ENCODE measurements at places on chromosomes 12 and 14.

- DNase-seq: no peak
Observed at GRCh38 chr12:41304526-41304925, 116.4 kb downstream of the PDZRN4 start.

DNA sequence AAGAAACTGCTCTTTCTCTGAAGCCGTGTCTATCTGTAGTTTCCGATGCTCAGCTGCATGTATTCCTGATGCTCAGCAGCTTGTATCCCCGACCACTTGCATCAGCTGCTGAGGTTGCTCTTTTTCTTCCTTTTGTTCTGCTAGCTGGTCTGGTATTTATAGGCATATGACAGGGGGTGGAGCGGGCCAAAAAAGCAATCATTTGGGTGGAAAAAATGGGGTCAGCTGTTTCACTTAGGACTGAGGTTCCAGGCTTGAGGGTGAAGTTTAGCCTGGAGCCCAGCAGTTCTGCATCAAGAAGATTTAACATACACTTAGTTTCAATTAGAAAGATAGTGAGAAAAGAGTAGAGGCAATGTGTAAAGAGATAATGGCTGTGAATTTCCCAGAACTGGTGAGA, 23.6 kb upstream of the AMN1 start:
- no peak for DNase-seq

GRCh38 chr12:34021071-34021470, 1.2 kb upstream of the ALG10 start:
- DNase-seq: no peak

- DNase-seq: peak; percentile 41
Observed at GRCh38 chr12:3928538-3929184, 55.5 kb upstream of the PARP11 start.

- DNase-seq: no peak
Observed at GRCh38 chr12:70854881-70855568, 65.5 kb downstream of the PTPRR start.

- no peak for DNase-seq
Observed at GRCh38 chr12:112322441-112322840, 59.8 kb downstream of the HECTD4 start.

GRCh38 chr12:80016684-80017083, 81.8 kb upstream of the PPP1R12A start:
- no peak for DNase-seq

DNA sequence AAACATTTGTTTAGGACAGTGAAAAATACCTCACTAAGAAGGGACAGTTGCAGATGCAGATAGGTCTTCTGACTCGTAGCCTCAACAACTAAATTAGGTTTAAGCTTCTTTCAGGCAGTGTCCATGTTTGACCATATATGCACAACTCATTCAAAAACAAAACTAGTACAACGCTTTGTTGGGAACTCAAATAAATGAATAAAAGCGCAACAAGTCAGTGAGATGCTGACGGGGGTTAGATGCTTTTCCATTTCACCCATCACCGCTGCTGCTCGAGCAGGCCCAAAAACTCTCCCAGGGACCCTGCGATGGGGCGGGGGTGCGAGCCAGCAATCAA, 633 bp downstream of the RPAP3 start:
- no peak for DNase-seq

DNA sequence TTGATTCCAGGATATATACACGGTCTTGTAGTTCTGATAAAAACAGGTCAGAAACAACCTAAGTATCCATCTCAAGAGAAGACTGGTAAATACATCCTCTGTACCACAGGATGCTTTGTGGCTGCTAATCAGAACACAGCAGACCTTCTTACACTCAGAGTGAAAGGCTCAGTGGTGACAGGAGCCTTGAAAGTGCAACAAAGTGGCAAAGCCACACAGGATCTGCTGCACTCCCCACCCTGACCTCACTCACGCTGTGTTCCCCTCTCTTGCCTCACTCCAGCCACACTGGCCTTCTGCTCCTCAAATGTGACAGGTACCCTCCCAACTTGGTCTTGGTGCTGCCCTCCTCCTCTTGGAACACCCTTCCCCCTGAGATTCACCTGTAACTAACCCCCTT, 98.1 kb upstream of the GRIP1 start:
- DNase-seq: peak; percentile 9

DNA sequence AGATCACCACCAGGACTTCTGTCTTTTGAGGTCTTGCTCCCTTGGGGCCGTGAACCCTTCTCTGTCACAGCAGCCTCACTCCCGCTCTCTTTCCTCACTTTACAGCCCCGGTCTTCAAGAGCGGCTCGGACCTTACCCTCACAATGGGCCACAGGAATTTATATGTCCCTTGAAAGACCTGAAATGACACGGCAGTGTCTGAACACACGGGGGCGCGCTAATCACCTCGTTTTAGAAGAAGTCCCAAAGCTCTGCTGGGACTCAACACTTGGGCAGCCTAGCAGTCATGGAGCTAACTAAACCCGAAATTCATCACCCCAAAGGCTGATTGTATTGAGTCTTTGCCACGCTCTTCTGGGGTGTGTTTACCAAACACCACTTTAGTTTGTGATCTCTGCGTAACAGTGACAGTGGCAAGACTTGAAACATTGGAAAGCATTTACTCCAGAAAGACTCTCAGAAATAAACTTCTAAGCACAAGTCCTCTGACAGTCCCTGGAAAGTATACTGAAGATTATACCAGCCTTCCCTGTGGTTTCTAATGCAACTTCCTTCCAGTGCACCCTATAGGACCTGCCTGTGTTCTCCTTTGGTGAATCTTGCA, 29.0 kb downstream of the SERPINA11 start:
- DNase-seq: peak; percentile 42

DNA sequence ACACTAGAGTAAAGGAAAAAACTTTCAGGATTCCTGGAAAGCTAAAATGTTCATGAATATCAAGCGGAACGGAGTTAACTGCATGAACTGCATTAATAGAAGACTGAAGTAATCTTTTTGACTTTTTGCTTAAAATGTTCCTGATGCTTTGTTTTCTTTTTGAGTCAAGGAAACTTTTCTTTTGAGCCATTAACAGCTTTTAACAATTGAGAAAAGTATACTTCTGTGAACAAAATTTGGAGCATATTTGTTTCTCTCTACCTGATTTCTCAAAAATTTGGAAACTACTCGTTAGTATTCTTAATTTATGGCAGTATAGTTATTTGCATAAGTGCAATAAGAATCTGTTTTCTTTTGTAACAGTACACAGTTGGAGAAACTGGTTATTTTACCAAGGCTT, 78.5 kb downstream of the CALM1 start:
- no peak for DNase-seq

- DNase-seq: peak; percentile 79
Observed at GRCh38 chr14:100850841-100851585, 25.1 kb downstream of the MEG3 start.

DNA sequence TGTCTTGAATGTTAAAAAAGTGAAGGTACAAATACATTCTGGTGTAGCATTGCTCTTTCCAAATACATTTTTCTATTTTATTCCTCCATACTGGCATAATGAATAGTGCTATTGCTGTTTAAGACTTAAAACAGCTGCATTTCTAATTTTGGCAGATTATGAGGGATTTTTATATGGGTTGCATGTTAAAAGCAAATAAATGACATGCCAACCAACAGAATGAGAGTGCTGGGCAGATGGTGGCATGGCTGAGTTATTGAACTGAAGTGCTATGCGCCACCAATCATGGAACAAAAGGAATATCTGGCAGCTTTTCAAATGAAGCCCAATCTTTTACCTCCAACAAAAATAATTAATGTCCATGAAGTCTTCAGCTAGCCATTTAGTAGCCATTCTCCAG, 215.0 kb downstream of the PRKD1 start:
- DNase-seq: no peak

DNA sequence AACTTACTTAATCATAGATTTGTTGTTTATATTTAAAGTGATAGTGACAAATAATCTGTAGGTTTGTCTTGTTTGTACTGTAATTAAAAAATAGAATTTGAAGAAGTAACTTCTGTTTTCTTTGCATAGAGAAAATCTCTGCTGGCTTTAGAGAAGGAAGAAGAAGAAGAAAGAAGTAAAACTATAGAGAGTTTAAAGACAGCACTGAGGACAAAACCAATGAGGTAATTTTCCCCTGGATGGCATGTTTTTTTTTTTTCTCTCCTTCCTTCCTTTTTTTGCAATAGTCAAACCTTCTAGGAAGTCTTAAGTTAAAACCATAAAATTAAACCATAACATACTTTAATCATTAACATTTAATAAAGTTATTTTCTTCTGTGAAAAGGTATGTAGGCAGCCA, 131.9 kb downstream of the DAAM1 start:
- no peak for DNase-seq

DNA sequence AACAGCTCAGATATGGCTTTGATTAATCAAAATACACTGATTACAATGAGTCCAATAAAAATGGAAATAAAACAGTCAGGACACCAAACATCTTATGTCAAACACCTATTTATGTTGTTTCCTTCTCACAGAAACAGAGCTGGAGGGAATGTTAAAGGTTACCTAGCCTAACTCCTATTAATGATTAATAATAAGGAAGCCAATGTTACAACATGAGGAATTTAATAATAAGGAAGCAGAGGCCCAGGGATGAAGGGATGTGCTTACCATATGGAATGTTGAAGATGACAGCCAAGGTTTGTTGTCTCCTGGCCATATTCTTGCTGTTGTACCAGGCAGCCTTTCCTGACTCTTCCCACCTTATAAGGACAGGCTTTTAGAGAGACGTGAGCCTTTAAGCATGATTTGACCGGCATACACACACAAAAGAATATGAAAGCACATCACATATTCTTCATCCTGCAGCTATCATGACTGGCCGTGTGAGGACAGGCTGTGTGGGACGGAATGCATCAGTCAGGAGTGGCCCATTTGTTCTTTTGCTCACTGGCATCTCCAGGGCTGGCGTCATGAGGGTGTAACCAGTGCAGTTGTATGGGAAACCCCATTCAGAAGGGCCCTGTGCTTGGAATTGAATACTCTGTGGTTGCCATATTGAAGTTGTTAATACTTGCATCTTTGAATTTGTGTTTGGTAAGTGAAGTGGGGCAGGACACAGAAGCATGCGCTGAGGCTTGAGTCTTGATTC, 3.1 kb upstream of the GPRC5D start:
- DNase-seq: no peak

DNA sequence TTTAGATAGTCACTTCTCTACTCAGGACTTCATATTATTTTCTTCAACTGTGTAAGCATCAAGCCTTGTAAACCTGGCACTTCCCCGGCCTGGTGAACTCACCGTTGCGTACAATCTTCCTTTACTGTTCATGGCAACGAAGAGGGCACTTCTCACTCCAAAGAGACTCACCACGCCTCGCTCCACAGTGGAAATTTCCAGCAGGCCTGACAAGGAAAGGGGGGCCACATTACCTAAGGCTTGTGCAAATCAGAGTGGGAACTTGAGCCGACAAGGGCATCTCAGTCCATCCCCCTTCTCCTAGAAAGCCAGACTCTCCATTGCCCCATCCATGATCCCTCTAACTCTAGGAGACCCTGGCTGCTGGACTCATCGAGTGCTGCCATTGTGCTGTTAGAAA, 1.6 kb downstream of the FGF6 start:
- peak; percentile 10 for DNase-seq

DNA sequence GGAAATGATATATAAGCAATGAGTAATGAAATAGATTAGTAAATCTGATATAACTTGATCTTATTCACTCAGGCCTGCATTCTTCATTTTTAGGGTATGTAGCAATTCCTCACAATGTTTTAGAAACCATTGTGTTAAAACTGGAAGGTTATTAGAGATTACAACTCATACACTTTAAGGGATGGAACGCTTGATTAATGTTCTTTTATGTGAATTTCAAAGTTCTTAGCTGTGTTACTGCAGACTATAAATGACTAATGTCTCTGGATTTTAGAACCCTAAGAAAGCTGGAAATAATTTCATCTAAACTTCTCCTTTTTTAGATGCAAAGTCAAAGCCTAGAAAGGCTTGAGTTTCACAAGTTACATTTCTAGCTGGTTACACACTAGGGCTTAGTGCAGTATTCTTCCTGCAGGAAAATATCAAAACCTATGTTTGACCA, 148.2 kb upstream of the CLEC14A start:
- no peak for DNase-seq

DNA sequence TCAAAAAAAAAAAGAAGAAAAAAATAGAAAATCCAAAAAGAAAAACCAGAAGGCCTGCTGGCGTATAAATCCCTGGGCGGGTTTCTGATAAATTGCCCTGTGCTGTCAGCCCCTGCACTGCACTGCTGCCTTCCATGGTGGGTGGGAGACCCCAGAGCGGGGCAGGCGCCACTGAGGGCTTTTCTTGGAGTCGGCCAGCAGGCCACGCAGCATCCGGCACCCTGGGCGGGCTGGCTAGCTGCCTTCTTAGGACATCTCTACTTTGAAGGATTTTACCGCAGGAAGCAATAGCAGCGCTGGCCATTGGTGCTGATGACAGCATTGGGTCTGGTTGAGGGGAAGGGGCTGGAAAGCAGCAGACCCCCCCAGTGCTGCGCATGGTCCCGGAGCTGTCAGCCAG, 29.1 kb downstream of the IL31 start:
- DNase-seq: no peak

GRCh38 chr12:108833757-108834472, 23.5 kb downstream of the SSH1 start:
- no peak for DNase-seq

DNA sequence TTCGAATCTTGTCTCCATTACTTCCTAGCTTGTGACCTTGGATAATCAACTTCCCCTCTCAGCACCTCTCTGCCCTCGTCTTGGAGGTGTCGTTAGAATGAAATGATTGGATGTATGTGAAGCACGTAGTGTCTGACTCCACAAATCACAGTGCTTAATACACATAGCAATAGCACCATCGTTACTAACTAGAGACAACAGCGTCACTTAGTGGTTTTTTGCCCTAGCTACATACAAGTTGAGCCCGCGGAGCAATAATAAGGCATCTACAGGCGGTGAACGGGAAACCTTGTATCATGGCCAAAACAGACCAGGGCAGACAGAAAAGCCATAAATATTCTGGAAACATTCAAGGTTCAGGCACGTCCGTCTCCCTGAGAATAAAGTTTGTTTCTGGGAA, 154.9 kb downstream of the ASCL4 start:
- DNase-seq: peak; percentile 42

All from GM13976 (cell line).